ENCODE measurements at places on chromosomes 4 and X.

DNA sequence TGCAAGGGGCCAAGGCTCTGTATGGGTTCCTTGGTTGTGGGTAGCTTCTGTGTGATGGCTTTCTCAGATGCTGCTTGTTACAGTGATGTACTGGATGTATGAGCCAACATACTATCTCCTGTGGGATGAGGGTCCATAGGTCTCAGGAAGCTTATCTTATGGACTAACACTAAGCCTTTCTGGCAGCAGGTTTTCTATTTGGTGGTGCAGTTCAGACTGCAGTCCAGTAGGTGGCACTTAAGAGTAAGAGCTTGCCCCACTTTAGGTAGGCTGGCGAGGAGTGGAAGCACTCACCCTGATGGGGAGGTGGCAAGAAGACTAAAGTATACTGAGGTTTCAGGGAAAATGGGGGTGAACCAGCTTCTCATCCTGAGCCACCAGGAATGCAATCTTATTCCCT is 306.7 kb upstream of the MAOA start:
- no peak for DNase-seq

DNA sequence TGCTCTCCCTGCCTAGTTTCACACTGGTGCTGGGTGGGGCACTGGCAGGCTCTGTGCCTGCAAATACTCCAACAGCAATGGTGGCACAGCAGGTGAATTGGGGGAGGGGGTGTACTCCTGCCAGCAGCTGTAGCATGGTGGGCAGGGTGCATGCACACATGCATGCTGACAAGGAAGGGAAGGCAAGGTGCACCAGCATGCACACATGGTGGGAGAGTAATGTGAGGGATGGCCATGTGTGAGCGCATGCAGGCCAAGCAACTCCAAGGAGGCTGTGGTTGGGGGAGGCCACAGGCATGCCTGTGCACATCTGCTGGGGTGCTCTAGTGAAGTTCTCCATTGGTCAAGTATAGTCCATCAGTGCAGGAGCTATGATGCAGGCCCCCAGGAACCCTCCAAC is 54.5 kb upstream of the INPP4B start:
- DNase-seq = no peak

- no peak for DNase-seq
Observed at GRCh38 chr4:165481053-165481835, 102.4 kb downstream of the CPE start.

- no peak for DNase-seq
Observed at GRCh38 chr4:139834226-139834662, 168.6 kb downstream of the MGST2 start.

DNA sequence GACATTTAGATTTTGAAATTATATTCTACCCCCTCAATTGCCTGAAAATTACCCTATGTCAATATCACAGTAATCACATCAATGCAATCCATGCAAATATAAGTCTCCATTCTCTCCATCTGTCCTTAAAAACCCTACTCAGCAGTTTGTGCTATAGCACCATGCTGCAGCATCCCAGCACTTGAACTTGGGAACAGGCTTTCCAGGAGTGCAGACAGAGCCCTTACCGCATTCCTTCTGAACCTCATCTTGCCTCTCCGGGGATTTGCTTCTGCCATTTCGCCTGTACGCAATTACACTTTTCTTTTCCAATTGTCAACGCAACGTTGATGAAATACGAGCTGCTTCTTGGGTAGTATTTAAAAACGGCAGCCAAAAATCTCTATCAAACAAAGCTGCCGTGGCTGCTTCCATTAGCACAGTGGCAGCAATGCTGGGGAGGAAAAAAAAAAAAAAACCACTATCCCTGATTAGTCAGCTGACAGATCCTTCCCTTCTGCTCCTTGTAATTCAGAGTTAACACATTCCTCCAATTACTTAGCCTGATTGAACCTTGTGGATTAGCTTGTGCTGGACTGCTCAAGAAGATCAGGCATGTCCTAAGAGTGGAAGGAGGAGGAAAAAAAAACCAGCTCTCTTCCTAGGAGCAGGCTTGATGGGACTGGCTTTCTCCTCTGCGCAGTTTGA is 65.6 kb downstream of the MCF2 start:
- DNase-seq = no peak

DNA sequence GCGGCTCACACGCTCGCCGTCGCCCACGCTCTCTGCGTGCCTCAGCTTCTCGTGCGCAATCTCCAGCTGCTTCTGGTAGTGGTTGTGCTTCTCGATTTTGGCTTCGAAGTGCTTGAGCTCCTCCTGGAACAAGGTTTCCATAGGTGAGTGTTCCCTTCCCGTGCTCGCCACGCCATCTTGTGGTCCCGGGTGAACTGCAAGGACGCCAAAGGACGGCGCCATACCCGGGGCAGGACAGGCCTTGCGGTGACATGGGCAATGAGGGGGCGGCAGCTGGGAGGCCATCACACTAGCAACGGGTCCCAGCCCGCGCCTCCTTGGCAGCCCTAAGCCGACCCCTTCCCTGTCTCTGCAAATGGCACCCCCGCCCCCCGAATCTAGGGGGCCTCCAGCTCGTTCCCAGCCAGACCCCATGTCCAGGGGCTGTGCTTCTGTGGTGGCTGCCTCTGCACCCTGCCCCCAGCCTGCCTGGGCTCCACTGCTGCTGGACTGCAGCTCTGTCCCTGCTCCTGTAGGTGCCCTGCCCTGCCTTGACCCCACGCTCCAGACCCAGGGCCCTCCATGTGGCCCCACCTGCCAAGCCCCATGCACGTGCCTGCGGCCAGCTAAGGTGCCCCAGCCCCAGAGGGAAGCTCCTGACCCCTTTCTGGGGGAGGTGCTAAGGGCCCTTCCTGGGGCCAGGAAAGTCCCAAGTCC is 17.3 kb downstream of the LRPAP1 start:
- DNase-seq = no peak

- DNase-seq = no peak
Observed at GRCh38 chr4:76809594-76810305, 88.2 kb downstream of the SOWAHB start.

DNA sequence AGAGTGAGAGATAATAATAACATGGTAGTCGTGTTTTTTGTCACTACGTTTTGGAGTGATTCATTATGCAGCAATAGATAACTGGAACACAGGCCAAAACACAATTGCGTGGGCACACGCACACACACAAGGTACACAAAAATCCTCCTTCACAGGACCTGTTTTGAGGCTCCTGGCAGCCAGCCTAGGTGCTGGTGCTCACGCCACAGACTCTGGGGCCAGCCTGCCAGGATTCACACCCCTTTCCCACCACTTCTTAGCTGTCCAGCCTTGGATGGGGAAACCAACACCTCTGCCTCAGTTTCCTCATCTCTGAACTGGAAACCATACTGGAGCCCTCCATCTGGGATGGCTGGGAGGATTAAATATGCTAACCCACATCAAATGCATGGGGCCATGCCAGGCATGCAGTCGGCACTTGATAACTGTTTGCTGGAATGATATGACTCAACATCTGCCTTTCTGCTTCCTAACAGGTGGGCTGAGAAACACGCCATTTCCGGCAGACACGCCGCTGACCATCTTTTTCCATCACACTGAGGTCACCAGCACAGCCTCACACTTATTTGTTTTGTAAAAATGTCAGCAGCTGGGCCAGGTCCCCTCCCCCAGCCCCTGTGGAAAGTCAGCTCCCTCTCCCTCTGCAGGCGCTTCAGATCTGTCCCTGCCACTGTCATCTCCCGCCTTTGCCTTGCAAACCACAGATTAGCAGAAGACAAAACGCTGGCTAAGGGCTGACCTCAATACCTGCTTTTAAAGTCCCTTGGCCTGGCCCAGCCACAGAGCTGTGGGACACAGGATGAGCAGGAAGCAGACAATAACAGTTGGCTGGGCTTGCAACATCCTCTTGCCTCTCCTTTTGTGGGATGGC is 237.5 kb downstream of the BCOR start:
- DNase-seq = peak; percentile 56

GRCh38 chr4:15373363-15373762 is 54.5 kb upstream of the C1QTNF7 start:
- DNase-seq = no peak

GRCh38 chrX:155086961-155087735 is 15.8 kb downstream of the BRCC3 start:
- DNase-seq = no peak

GRCh38 chr4:1903035-1903434 is 31.8 kb downstream of the NSD2 start:
- DNase-seq = no peak

DNA sequence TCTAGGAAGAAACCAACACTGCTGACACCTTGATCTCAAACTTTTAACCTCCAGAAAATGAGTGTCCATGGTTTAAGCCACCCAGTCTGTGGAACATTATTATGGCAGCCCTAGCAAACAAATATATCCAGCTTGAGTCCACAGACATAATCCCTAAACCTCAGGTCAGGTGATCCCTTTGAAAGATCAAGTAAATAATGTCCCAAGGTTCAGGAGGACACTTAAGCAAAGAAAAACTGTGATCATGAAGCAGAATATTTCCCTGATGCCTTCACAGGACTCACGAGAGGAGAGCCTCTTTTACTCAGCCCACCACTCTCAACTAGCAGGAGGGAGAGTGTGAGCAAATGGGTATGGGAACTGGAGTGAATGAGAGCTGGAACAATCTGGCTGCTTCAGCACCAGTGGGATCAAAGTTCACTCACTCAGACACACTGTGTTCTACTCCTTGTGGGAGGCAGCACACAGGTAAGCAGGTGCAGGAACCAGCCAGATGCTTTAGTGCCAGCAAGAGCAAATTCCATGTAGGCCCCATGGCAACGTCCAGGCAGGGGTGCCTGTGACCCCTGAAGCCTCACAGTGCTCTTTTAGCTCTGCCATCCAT is 608.4 kb downstream of the RAB28 start:
- no peak for DNase-seq

- no peak for DNase-seq
Observed at GRCh38 chrX:16451334-16451733, 198.6 kb upstream of the S100G start.

DNA sequence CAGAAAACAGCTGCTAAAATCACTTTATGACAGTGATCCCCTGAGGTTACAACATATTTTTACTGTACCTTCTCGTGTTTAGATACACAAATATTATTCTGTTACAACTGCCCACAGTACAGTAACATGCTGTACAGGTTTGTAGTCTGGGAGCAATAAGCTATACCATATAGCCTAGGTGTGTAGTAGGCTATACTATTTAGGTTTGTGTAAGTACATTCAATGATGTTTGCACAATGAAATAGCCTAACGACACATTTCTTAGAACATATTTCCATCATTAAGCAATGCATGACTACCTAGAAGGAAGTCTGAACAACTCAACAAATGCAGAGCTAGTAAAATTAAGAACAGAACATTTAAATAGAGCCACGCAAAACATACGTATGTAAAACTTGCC is 112.7 kb downstream of the ZAR1 start:
- DNase-seq = no peak

Data from right forelimb (tissue), 1 donor.